Left renal cortex interstitium (tissue), 4 donors: ENCODE measurements at places on chromosomes 12 and 14. TPM values are rescaled to one million over a fixed set of nuclear protein-coding genes. Genes with fewer than 3 reads are reported as not detected.

Gene STAT6
- 115 TPM for polyA plus RNA-seq

- no peak for DNase-seq
Observed at GRCh38 chr14:104363891-104364760, 215.4 kb upstream of the C14orf180 start.

Gene C1QL4
- 2.2 TPM for polyA plus RNA-seq

DNA sequence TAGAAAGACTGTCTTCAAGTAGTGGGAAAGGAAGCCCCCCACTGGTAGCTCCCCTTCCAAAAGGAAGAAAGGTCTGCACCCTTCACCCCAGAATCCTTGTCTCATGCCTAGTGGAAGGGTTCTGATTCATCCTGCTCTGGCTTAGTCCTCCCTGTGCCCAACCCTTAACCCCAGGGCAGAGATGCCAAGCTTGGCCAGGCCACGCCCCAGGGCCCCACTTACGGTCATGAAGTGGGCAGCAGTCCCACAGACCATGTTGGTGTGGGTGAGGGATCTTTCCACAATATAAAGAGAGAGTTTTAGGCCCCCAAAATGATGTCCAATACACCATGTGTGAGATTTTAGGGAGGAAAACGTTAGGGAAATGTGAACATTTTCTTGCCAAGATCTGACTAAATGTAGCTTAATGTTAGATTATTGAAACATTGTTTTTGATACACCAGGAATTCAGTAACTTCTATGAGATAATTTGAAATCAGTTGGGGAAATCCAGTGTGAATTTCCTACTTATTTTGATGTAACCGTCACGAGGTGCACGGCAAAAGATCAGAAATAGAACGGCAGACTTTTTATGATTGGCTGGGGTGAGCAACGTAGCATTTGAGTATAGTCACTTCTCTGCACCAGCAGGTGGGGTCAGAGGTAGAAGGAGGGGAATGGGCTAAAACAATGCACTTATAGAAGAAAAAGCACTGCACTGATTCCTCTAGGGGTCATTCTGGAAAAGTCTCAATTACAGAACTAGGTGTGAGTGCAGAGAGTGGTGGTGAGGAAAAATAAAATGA lies 8.2 kb upstream of the SSPN start:
- no peak for DNase-seq

- DNase-seq, result no peak
Observed at GRCh38 chr12:15525441-15525840, 203.1 kb downstream of the PTPRO start.

DNA sequence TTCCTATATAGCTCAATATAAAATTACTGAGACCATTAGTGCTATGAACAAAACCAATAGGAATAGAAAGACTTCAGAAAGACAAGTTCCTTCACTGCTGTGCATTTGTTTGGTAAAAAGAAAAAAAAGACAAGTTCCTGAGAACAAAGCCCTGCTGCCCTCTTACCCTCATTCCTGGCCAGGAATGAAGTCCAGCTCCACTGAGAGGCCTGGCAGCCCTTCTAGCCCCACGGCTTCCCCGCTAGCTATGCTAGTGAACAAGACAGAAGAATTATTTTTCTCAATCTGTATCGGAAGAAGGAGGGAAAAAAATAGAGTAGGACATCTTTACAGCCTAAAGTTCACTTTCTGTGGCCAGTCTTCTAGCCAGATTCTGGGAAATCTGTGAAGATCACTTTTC lies 1.6 kb downstream of the MFAP5 start:
- DNase-seq, result no peak

DNA sequence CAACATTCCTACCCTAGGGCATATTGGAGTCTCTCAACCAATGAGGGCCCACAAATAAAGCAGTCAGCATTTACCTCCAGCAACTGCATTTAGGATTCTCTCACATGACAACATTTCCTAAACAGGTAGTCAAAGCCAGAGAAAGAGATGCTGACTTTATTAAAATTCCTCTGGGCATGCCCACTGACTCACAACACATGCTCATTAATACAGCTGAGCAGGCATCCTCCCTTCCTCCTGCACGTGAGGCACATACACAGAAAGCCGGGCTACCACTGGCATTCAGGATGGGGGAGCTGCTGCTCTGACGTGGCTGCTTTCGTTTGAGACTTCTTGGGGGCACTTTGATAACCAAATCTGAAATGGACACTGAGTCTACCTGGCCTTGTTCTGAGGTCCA lies 174.1 kb downstream of the NRXN3 start:
- no peak for DNase-seq

GRCh38 chr14:50624447-50624846 lies 43.7 kb downstream of the SAV1 start:
- DNase-seq, result no peak

GRCh38 chr14:32043624-32044023 lies 33.5 kb upstream of the ARHGAP5 start:
- DNase-seq, result no peak

- DNase-seq, result no peak
Observed at GRCh38 chr12:51942501-51943000, 8.9 kb upstream of the ACVR1B start.

Gene RNASE8
- polyA plus RNA-seq, result not detected

Gene SLC2A14
- 0.68 TPM for polyA plus RNA-seq

- DNase-seq, result no peak
Observed at GRCh38 chr14:65483647-65484046, 71.1 kb downstream of the FUT8 start.

Gene ADGRD1
- polyA plus RNA-seq, result 13.3 TPM

Gene ADSS1
- polyA plus RNA-seq, result 12.7 TPM

Gene KLHL33
- polyA plus RNA-seq, result 0.46 TPM

- DNase-seq, result no peak
Observed at GRCh38 chr14:64808449-64808848, 71.3 kb downstream of the SPTB start.

Gene TAS2R43
- polyA plus RNA-seq, result 0.31 TPM

- DNase-seq, result no peak
Observed at GRCh38 chr14:53900499-53900898, 56.1 kb downstream of the BMP4 start.

GRCh38 chr12:55629058-55629841 lies 7.4 kb upstream of the OR10P1 start:
- no peak for DNase-seq

DNA sequence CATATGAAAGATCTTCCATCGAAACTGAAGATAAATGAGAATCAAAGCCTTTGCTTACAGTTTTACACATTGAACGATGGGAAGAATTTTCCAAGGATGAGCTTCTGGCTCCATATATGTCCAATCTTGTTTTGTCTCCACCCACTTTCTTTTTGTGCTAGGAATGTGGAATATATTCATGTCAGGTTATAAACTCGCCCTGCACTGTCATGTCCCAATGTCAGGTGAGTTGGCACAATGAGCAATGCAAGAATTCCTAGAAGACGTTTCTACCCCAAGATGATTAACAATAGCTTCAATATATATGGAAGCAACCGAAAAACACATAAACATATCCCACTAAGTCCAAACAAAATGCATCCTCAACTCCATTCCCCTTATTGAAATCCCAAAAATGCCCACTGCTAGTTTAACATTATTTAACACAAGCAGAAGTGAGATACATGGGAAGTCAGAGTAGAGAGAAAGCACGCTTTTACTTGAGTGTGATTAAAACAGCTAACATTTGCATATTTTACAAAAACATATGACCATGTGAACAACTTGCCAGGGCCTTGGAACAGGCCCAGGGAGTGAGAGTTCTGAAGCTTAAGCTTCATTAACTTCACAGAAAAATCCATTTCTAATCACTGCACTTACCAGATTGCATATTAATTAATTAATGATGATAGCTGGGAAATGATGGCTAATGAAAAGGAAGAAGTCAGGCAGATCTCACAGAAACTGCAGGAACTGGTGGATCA lies 233.9 kb downstream of the GXYLT1 start:
- DNase-seq, result no peak

Gene OTUB2
- 5.0 TPM for polyA plus RNA-seq

Gene PARPBP
- 12.9 TPM for polyA plus RNA-seq

Gene PTPRB
- polyA plus RNA-seq, result 21.4 TPM

- DNase-seq, result no peak
Observed at GRCh38 chr14:54364555-54365415, 32.0 kb upstream of the CDKN3 start.

DNA sequence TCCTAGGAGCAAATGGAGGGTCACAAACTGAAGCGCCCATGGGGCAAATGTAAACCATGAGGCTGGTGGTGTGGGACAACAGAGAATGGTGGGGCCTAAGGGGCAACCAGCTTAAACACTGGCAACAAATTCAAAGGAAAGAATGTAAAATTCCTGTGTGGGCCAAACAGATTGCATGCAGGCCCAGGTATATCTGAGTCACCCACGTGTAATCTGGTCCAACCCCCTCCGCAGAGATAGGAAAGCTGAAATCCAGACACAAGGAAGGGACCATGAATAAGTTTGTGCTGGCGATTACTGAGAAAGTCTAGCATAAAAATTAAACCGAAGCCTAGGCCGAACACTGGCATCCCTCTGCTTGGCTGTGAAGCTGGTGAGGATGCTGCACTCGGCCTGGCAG lies 71.6 kb downstream of the ITPK1 start:
- DNase-seq, result no peak

Gene GPX2
- polyA plus RNA-seq, result 2.4 TPM

Gene VIPAS39
- 30.7 TPM for polyA plus RNA-seq

DNA sequence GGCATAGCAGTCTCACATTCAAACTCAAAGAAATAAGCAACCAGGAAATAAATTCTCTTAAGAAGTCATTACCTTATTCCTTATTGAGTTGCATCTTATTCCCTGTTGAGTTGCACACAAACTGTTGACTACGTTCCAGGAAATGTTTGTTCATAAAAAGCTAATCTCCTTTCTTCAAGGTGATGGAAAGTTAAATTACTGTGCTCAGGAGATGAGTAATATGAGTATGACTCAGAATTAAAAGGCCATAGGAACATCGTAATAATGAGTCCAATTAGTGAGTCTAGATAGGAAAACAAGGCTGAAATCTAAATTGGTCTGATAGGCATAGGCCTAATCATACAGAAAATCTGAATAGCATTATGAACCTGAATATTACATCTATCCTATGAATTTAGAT lies 203.1 kb downstream of the SLC2A13 start:
- no peak for DNase-seq

Gene CCDC38
- 0.41 TPM for polyA plus RNA-seq

Gene SERPINA3
- polyA plus RNA-seq, result 1.2 TPM

Gene FGF23
- 0.06 TPM for polyA plus RNA-seq

- no peak for DNase-seq
Observed at GRCh38 chr12:119666900-119667576, 895 bp upstream of the PRKAB1 start.

Gene OR6C4
- polyA plus RNA-seq, result not detected

GRCh38 chr12:3265406-3265805 lies 188.2 kb downstream of the TSPAN9 start:
- no peak for DNase-seq
